ENCODE measurements at places on chromosomes 4 and X.

- no peak for DNase-seq
Measured at GRCh38 chr4:112848911-112849310, 200.5 kb upstream of the ANK2 start.

DNA sequence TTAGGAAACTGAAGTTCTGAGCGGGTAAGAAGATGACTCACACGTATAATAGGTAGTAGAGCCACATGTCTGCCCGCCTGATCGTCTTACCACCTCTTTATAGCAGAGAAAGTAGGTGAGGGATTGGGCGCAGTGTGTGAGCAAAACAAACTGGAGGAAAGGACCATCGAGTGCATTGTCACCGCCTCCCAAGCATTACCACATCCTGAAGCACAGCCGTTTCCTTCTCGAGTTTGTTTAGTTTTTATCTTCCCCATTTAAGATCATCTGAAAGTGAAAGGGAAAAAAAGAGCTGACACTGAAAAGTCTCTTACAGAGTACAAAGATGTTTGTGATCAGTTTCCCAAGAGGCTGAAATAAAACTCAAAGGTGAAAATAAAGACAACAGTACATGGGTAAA, 14.8 kb downstream of the PDK3 start:
- DNase-seq: no peak

DNA sequence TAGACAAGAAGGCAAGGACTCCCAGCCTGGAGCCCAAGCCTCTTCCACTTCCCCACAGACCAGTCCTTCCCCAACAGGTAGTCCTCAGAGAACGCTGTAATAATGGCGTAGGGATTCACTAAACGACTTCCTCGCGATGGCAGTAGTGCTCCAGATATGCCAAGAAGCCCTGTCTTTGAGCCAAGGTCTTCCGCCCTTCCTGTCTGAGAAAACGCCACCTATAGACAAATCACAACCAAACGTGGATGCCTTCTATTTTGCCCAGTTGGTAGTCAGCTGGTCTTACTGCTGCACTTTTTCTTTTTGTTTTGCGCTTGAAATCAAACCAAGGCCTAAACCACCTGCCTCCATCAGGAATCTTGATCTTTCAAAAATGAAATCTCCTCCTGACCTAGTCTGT, 203.3 kb downstream of the OR13H1 start:
- DNase-seq: peak; percentile 44

DNA sequence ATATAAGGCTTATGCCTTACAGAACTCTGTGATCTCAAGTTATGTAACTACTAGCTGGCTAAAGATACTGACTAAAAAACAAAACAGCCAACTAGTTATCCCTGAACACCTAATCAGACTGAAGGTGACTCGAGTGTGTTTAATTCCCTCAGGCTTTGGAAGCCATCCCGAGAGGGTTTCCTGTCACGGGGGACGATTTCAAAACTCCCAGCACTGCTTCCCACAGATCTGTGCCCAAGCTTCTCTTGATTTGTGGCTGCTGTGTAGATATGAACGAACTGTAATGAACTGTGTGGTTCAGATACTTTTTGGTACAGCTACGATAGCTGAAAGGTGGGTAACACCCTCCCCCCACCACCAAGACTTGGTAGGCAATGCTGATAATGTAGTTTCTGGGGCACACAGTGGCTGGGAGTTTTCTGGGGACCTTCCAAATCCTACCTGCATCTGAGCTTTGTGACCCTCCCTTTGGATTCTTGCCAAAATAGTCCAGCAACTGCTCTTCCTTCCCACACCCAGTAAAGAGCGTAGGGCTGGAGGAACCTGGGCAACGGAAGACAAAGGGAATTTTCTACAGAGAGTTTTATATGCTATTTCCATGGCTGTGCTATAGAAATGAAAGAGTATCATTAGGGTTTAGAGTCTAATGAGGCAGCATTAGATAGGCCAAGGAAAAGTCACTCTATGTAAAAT, 148.8 kb downstream of the MGST2 start:
- no peak for DNase-seq

DNA sequence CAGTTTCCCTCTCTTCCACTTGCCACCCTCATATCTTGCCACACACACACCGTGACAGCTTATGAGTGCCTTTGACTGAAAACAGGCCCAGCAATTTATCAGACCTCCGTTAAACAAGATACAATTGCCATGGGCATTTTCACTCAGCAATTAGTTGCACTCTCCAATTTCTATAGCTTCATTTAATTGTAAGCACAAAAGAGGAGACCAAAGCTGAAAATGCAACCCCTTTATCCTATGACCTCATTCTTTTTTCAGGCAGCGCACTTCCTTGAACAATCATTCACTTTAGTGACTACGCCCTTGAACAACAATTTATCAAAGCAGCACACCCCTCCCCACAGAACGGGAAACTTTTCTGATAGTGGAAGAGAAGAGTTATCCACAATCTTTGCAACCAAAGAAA, 4.1 kb downstream of the POF1B start:
- DNase-seq: no peak

GRCh38 chr4:56149591-56149990, 200.8 kb downstream of the CEP135 start:
- DNase-seq: no peak

- DNase-seq: no peak
Measured at GRCh38 chr4:82128355-82128754, 245.4 kb downstream of the HNRNPD start.

GRCh38 chr4:186701273-186701672, 22.4 kb downstream of the FAT1 start:
- DNase-seq: no peak

Data from GM04503 (cell line).